GM23338 (cell line): ENCODE measurements at places on chromosomes 2 and 18. TPM values are rescaled to one million over a fixed set of nuclear protein-coding genes. Genes with fewer than 3 reads are reported as not detected.

The ACMSD gene
- 0.11 and 0.24 TPM in 2 replicates for polyA plus RNA-seq

The KYNU gene
- polyA plus RNA-seq, result 0.10 and 0.21 TPM in 2 replicates

The ZNF804A gene
- 0.05 TPM in 1 of 2 replicates, not detected in the other for polyA plus RNA-seq

The SPP2 gene
- polyA plus RNA-seq, result not detected in 2 replicates

The ITGA6 gene
- polyA plus RNA-seq, result 28.6 and 32.9 TPM in 2 replicates
